ENCODE measurements at places on chromosomes 1 and 21.

DNA sequence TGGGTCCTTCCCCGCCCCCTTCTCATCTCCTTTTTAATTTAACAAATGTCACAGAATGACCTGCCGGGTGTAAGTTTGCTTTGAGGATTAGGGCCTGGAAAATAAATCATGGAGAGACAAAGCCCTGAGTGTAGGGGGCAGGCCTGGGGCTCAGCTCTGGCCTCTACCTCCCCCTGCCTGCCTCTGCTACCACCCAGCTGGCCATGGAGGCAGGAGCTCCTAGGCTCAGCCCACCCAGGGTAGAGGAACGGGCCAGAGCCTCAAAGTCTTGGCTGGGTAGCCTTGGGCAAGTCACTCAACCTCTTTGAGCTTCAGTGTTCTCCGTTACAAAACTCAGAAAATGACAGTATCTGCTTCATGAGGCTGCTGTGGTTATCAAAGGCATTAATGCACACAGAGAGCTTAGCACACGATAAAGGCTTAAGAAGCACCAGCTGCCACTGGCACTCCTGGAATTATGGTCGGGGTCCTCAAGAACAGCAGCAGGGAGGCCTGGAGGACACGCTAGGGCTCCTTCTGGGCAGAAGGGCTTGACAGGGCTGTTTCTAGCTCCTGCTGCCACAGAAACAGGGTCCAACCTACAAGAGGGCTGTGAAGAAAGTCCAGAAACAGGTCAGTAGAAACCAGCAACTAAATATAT, 39.0 kb downstream of the LRP8 start:
- DNase-seq: no peak

DNA sequence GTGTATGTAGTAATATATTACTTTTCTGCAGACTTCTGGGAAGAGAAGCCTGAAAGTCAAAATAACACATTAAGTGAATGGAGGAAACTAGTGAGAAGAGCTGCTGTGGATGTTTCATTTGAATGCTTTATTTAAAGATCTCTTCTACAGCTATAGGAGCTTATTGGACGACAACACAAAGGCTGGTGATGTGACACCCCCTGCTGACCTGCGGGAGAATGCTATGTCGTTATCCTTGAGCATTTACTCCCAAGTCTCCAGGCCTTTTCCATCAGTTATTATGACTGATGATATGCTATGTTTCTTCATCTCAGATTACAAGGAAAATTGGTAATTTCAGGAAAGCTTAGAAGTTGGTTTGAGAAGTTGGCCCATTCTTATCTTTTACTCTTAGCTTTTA, 22.3 kb upstream of the PLA2G4A start:
- no peak for DNase-seq

DNA sequence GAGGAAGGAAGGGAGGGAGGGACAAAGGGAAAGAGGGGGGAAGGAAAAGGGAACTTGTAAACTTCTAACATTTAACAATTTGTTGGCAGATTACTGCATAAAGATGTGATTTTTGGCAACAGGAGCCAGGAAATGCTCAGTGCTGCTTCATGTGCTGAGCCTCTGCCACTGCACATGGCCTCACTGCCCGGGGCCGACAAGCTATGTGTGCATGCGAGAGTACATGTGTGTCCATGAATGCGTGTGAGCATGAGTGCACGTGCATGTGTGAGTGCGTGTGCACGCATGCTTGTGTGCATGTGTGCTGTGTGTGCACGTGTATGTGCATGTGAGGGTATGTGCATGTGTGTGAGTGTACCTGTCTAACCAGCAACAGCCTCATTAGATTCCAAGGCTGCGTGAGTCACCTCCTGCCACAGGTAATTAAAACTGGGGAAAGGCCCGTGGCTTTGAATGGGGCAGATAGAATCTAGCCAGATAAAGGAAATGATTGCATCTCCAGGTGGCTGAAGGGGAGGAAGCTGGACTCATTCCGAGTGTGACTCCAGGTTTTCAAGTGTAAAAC, 41.4 kb upstream of the TSPEAR start:
- no peak for DNase-seq

DNA sequence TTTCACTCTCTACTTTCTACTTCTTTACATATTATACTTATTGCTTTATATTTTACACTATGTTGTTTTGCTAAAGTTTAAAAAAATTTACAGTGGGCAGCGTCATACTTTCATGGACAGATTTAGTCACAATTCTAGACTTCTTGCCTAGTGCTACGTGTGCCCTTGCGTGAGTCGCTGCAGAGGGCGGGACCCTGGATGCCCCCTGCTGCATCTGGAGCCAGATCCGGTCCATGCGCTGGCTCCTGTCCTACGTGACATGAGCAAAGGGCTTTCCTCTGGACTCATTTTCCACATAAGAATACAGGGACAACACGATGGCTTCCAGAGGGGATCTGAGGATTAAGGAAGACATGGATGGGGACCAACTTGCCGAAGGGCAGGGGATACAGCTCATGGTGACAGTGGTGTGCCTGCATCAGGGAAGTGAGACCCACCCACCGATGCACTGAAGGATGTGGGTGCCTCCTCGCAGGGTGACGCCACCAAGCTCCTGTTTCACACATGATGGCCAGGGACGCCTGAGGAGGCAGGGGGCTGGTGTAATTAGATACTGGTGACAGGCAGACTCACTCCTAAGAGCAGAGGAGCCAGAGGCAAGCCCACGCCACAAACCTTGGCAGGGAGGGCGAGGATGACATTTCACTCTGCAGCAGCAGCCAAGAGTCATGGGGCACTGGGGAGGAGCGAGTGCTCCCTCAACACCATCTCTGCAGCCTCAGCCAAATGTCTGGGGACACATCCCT, 86.6 kb downstream of the DMRTB1 start:
- no peak for DNase-seq

GRCh38 chr1:58089898-58090534, 456.5 kb downstream of the OMA1 start:
- DNase-seq: no peak

GRCh38 chr1:115839029-115839678, 1.8 kb downstream of the NHLH2 start:
- DNase-seq: no peak

DNA sequence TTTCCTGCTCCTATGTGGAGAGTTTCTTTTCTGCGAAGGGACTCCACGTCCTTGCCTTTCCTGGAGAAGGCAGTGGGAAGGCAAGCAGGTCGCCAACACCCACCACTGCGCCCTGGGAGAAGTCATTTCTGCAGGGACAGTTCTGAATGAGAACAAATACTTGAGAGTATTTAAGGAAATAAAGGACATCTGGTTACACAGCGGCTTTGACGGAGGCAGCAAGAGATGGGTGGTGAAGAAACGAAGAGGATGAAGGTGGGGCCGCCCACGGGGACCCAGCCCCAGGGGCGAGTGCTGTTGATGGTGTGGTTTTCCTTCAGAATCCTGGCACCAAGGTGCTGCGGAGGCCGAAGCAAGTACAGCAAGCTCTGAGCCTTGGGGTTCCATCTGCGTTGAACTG, 75.5 kb downstream of the PSMG1 start:
- no peak for DNase-seq

DNA sequence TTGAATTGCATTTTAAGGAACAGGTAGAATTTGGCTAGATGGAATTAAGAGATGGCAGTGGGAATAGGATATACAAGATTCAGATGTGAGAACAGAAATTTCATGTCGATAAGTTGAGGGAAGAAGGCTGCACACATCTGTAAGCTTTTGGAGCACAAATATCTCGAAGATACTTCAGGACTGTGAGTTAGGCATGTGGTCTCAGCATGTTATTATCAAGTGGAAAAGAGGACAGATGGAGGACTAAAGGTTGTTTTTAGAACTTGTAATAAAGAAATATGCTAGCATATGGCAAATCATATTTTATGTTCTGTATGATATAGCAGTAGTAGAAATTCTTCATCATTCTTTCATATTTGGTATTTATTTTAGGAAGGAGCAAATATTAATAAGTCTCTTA, 61.5 kb downstream of the KIF1B start:
- DNase-seq: no peak

GRCh38 chr1:163872067-163872466, 550.3 kb downstream of the NUF2 start:
- no peak for DNase-seq

GRCh38 chr1:202376247-202376646, 27.7 kb downstream of the PPP1R12B start:
- DNase-seq: no peak

Data from NCI-H1092 (cell line).